ENCODE measurements at places on chromosomes 4 and X.

DNA sequence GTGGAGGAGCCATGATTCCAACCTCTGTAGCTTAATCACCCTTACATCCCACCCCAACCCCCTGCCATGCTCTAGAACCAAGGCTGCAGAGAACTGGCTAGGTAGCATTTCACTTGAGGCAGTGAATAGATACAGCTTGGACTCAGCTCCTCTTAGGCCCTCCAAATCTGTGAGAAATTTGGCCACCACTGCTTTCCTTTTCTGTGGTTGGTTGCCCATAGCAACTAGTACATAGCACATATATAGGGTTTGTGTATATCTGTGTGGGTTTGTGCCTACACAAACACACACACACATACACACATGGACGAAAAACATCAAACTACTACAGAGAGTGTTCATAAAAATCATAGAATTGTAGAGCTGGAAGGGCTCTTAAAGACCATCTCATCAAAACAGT lies 52.0 kb upstream of the CCDC160 start:
- DNase-seq: no peak

DNA sequence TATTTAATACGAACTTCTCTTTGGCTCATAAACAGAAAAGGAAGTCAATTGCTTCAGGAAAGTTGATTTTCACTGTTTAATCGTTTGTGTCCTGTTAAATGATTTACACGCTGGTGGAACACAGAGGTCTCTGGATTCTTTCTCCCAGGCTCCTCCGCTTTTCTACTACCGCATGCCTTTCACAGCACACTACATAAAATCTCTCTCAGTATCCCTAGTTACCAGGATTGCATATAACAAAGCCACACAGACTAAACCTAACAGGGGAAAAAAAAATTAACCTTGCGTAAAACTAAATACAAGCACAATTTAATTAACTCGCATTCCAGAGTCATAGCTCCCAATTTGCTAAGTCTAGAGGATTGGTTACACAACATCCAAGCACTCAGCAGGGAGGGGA lies 133.9 kb downstream of the CORIN start:
- no peak for DNase-seq

GRCh38 chrX:25007059-25008053 lies 8.4 kb downstream of the ARX start:
- DNase-seq: no peak

- no peak for DNase-seq
Observed at GRCh38 chr4:37821953-37822605, 4.4 kb upstream of the PGM2 start.

- no peak for DNase-seq
Observed at GRCh38 chr4:183147196-183147595, 48.1 kb downstream of the WWC2 start.

GRCh38 chr4:175419236-175419718 lies 392.8 kb downstream of the GPM6A start:
- DNase-seq: no peak

- no peak for DNase-seq
Observed at GRCh38 chrX:48826876-48827653, 752 bp downstream of the ERAS start.

DNA sequence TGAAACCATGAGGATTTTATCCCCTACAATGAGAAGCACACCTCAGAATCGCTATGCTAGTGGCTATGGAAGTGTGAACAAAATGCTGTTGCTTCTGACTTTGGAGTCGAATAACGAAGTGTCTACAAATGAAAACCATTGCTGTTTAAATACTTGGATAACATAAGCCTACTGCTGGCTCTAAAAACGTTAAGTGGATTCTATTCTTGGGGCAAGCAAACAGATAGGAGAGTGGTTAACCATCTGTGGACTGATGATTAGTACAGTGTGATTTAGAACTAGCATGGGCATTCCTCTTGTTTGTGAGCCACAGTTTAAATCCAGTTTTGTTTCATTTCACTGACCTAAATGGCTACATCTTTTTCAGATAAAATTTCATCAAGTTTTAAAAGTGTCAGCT lies 109.7 kb upstream of the PNPLA4 start:
- no peak for DNase-seq

DNA sequence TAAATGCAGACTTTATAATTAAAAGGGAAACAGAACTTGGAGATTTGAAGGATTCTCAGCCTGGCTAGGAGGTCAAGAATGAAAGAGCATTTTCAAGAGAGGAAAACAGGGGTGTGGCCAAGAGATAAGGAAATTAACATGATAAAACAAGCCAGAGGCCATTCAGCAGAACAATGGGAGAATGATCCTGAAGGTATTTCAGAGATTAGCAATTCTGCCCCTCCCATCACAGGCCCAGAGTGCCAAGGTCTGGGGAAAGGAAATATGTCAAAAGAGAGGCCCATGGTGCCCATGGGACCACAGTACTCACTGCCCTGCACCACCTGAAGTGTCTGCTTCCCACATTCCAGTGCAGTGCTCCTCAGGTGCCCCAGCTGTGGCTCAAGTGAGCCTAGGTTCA lies 188.5 kb upstream of the STS start:
- DNase-seq: no peak

GRCh38 chr4:69025191-69025998 lies 70.9 kb upstream of the UGT2B7 start:
- DNase-seq: no peak

DNA sequence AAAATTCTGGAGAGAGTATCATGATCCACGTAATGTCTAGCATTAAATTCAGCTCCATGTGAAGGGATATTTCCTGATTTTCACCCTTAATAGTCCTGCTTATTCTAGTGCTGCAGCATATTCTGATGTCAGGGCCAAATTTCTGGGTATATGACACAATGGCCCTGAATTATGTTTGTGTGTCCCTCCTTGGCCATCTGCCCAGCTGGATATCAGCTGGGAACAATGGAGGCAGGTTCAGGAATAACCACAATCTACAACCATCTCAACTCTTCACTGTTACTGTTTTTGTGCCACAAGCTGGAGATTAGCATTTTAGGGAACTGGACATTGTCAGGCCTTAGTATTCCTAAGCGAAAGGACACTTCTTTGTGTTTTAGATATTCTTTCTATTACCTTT lies 3.5 kb downstream of the GLRB start:
- DNase-seq: no peak

- no peak for DNase-seq
Observed at GRCh38 chr4:33111117-33111516, 2390.9 kb downstream of the PCDH7 start.

DNA sequence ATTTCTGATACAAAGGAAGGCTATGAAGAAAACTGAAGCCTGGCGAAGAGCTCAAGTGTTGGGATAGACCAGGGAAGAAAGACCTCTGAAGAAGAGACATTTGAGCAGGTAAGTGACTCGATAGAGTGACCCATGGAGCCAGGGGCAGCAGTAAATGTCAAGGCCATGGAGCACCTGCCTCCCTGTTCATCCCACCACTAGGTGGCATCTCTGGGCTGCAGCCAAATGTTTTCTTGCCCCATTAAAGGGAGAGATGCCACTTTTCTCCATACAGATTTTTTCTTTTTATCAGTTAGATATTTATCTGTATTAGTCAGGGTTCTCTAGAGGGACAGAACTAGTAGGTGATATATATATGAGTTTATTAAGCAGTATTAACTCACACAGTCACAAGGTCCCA lies 4.9 kb upstream of the ZNF81 start:
- peak; percentile 21 for DNase-seq

DNA sequence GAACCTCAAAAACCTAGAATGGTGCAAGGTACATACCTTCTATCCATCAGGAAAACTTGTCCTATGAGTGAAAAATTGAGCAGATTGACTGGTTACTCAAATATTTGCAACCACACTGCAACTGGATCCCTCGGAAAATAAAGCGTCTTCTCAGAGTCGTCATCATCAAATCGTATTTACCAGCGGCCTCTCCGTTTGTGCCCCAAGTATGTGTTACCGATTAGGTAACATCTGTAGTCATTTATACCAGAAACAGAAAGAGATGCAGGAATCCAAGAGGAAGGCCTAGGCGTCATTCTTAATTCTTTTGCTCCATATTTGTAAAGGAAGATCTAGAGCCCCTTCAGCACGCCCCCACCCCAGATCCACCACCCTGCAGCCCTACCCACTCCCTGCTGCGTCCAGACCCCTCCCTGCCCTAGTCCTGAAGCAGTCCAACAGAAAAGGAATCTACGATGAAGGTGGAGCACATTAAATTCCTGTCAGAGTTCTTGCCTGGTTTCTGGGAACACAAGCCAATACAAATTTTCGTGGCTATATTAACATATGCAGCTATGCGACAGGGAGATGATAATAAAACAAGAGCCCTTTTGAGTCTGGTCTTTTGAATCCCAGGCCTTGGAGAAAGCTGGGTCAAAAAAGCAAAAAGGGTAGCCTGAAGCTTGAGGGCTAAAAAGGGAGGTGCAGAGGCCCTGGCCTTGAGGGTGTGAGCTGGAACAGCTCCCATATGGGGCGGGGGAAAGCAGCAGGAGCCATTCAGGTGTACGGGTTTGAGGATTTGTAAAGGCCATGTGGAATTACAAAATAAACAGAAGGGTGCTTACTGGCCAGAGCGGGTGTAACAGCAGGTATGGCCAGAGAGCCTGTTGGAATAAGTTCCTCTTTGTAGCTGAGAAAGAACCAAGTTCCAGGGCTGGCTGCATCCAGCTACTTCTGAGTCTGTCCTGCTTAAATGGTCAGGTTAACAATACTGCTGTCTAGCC lies 77.0 kb downstream of the ZNF827 start:
- no peak for DNase-seq

DNA sequence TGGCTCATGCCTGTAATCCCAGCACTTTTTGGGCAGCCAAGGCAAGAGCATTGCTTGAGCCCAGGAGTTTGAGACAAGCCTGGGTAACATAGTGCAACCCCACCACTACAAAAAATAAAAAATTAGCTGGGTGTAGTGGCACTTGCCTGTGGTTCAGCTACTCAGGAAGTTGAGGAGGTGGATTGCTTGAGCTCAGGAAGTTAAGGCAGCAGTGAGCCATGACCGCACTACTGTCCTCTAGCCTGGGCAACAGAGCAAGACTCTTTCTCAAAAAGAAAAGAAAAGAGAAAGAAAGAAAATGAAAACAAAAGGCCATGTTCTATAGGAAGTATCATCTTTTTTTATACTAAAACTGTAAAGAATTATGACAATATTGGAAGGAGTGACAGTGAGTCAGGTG lies 38.5 kb downstream of the NEK1 start:
- DNase-seq: no peak

DNA sequence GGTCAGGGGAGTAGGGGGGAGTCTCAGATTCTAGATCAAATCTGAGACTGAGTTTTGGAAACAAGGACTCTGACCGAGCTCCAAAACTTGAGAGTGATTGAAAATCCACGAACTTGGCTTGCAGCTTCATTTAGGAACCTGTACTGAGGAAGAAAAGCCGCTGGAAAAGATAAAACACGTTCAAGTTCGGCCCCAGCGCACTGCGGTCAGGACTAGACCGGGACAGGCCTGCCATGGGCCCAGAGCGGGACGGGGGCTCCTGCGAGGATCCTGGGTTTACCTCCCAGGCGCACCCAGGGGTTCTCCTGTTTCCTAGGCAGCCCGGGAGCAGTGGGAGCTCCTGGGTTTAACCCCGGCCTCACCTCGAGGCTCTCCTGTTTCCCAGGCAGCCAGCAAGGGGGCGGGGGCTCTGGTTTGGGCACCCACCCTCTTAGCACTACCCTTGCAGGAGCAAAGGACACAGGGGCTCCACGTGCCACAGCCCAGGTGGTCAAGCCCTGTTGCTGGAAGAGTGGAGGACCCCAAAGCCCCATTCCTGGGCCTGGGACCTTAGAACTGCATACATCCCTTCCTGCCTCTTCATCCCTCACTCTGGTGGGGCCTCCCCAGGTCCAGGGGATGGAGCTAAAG lies 74.5 kb downstream of the ABLIM2 start:
- DNase-seq: no peak

DNA sequence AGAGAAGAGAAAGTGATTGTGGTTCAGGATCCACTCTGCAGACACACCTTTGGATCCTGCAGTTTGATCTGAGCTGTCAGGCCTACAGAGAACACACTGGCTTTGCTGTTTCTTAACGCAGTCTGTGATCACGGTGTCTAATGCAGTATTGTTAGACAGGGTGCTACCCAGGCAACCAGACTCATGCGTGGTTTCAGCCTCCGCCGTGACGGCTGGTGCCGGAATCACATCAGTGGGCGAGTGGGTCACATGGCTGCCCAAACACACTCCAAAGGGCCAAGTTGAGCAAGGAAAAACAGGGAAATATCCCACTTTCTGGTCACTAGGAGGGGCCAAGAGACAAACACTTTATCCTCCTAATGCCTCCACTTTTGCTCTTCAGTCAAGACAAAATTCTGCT lies 27.5 kb downstream of the CCDC149 start:
- no peak for DNase-seq

DNA sequence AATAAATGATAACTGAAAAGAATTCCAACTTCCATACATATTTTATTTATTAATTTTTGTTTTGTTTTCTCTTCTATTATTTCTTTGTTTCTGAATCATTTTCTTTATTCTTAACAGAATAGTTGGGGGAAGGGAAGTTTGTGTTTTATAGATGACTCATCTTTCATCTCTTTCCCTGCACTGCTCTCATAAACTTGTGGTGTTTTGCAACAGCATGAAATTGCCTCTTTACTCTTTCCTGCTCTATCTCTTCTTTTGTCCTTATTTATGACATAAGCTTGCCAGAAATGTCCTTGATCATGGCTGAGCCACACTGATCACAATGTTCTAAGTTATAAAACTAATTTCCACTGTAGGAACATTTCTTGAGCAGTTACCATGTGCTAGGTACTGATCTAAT lies 22.3 kb downstream of the QRFPR start:
- DNase-seq: no peak

DNA sequence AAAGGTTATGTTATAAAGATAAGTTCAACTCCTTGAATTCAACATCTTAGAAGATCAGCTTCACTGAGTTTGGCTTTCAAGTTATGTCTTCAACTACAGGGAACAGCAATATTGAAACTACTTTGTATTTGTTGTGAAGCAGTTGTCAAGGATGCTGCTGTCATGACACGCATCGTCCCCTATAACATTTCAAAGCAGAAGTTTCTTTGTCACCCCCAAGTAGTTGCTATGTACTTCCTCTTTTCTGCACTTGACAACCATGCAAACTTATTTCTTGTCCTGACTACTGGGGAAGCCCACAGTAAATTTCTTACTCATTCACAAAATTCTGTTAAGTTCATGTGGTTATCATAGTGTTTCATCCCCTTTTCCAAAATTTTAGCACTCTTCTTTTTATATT lies 14.3 kb downstream of the ANTXR2 start:
- DNase-seq: no peak

DNA sequence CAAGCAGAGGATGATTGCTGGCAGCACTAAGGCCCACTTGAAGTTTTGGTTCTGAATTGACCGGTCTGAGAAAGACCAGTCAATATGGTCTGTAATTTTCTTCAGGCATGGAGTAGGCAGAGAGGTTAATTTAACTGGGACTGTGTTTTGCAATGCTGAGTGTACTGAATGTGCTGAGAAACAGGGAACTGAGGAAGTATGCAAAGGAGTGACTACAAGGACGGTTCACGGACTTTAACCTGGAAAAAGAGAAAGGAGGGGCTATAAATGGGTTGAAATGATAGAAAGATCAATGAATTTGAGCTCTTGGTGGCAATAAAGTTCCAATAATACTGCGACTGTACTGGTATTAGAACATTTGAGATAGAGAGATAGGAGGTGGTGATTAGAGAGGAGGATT lies 84.5 kb downstream of the MAGEB17 start:
- no peak for DNase-seq

- no peak for DNase-seq
Observed at GRCh38 chrX:38717871-38718270, 83.4 kb upstream of the MID1IP1 start.

Data from NCI-H446 (cell line).